Suppressor macrophage (primary cell): ENCODE measurements at places on chromosomes 2 and 18.

- DNase-seq = no peak
Measured at GRCh38 chr2:6986912-6987361, 69.7 kb downstream of the RNF144A start.

DNA sequence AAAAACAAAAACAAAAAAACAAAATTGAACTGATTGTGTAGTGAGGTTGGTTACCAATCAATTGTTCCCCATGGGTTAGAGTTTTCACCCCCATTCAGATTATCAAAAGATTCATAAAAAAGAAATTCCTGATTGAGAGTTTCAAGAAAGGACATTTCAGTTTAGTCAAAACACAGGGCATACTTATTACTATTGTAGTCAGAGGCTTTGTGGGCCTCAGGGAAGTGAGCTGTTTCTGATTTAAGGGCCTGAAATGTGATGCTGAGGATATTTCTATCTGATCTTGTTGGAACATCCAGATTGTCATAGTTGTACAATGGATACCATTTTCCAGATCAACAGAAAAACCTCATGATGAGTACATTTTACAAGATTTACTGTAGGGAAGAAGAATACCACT is 368.1 kb upstream of the NETO1 start:
- no peak for DNase-seq

- DNase-seq = no peak
Measured at GRCh38 chr18:6564950-6565814, 150.5 kb upstream of the L3MBTL4 start.

- DNase-seq = no peak
Measured at GRCh38 chr2:1940679-1941078, 196.4 kb upstream of the PXDN start.

- no peak for DNase-seq
Measured at GRCh38 chr18:26575865-26576217, 27.5 kb upstream of the KCTD1 start.

DNA sequence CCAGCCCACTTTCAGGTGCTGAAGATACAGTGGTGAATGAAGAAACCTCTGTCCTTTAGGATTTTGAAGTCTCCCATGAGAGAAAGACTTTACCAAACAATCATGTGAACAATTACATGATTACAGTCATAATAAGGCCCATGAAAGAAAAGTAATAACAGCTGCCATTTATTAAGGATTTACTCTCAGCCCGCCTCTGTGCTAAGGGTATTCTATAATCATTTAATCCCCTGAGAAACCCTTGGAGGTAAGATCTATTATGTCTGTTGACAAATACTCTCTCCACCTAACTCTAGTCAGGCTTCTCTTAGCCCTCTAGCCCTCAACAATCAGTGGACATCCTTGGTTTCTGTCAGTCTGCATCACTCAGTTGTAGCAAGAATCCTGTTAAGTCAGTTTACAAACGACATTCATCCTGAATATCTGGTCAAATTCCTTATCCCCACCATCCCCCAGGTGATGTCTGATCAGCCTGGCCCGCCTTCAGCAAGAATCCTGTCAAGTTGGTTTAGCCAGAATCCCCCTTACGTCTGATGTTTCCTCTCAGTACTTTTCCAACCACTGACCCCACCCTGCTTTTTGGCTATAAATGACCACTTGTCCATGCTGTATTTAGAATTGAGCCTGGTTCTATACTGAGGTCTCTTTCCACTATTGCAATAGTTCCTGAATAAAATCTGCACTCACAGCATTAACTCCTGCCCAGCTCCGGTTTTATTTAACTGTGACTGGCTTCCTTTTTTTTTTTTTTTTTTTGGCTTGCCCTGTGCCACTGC is 12.2 kb upstream of the SOCS6 start:
- DNase-seq = peak; percentile 70
